Hematopoietic multipotent progenitor cell (in vitro differentiated cells): ENCODE measurements at places on chromosomes 3 and 15.

DNA sequence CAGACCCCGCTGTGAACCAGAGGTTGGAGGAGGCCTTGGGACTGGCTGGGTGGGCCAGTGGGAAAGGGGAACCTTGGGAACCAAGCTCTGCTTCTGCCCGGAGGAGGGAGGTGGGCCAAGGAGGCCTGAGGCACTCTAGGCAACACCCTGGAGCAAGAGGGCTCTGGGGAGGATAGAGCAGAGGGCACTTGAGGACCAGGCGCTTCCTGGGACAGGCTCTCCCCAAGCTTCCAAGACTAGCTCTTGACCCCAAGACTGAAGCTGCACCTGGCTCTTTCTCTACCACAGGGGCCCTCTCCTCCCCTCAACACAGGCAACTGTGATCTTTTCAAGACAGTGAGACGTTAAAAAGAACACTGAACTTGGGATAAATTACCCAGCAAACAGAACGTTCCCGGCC lies 20.3 kb downstream of the TKT start:
- no peak for DNase-seq

DNA sequence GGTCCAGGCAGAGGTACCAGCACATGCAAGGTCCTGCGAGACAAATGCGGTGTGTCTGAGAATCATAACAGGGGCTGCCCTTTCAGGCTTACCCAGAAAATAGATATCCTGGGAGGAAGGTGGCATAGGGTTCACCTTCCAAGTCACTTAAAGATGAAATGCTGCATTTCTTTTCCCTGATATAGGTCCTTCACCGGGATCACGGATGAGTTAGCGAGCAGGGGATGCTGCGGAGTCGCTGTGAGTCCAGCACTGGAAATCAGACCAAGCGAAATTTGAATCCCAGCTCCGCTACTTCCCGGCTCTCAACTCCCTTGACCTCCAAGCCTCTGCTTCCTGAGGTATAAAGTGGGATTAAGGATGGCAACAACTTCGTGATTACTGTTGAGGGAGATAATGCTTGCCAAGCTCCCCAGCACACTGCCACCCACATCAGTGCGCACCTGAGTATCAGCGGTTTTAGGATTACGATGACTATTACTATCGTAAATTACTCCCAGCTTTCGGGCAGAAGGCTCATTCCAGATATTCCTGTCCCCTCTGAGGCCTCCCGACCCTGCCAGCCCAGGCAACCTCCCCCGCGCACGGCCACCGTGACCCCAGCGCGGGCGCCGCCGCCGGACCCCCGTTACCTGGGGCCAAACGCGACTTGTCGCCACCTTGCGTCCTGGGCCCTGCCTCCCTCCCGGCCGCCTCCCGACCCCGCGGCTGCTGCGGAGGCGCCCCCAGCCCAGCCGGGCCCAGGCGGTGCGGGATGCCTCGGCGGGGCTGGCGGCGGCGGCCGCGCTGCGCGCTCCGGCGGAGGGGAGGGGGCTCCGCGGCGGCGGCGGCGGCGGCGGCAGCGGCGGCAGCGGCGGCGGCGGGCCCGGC lies 589 bp upstream of the GPR27 start:
- no peak for DNase-seq

DNA sequence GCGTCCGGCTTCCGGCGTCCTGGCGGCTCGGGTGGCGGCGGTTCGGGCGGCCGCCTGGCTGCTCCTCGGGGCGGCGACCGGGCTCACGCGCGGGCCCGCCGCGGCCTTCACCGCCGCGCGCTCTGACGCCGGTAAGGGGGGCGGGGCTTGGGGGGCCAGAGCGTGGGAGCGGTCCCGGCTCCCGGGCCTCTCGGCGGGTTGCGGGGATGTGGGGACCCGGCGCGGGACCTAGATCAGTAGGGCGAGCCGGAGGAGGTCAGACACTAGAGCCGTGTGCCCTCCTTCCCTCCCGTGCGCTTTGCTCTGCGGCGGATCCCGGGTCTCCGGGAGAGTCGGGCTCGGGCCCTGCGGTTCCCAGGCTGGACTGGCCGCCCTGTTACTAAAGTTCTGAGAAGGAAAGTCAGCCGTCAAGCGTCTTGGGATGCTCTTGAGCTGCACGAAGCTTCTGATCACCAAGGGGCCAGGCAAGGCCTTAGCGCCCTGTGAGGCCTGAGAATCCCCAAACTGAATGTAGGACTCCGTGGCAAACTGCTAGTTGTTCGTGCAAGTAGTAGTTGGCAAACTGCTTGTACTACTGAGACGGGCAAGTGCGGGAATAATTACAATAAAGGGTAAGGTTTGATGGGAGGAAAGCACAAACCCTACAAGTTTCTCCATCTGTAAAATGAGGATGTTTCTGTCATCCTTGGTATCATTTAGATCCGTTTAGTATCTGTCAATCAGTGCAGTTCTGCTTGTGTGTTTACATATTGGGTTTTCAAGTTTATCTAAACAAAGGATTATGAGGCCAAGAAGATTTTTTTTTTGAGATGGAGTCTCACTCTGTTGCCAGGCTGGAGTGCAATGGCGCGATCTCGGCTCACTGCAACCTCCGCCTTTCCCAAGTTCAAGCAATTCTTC lies 587 bp downstream of the PIGX start:
- DNase-seq = peak; percentile 68

DNA sequence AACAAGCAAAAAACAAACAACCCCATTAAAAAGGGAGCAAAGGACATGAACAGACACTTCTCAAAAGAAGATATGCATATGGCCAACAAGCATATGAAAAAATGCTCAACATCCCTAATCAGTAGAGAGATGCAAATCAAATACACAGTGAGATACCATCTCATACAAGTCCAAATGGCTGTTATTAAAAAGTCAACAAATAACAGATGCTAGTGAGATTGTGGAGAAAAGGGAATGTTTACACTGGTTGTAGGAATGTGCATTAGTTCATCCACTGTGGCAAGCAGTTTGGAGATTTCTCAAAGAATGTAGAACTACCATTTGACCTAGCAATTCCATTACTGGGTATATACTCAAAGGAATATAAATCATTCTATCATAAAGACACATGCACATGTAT lies 44.5 kb downstream of the RIOX2 start:
- DNase-seq = no peak

DNA sequence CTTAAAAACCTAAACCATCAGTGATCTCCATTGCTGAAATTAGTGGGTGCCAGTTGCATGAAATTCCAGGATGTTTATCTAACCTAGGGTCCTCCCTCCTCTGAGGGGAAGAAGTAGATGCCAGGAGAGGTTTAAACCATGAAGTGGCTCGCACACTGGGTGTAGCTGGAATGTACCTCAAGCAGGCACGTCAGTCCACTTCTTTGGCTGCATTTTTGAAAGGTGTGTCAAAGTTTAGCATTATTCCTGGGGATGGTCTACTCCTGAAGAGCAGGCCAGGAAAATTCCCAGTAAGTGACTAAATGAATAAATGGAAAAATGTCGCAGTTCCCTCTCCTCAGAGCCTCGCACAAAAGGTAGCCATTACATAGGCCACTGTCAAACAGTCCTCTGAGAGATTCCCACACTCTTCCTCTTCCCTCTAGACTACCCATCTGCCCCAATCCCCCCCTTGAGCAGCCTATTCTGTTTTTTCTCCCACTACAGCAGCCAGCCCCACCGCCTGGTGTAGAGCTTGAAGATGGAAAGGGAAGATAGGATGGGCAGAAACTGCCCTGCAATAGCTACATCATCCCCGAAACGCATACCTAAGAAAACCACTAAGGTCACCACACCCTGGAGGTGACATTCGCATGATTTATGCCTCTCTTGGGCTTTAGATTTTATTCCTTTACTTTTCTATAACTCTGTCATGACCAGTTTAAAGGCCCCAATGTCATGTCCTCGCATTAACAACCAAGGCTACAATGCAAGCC lies 655 bp upstream of the TMOD3 start:
- no peak for DNase-seq
